Epithelial cell of prostate (primary cell): ENCODE measurements at places on chromosomes 3 and 15.

GRCh38 chr15:50335251-50335650, 19.7 kb downstream of the GABPB1 start:
- no peak for DNase-seq

DNA sequence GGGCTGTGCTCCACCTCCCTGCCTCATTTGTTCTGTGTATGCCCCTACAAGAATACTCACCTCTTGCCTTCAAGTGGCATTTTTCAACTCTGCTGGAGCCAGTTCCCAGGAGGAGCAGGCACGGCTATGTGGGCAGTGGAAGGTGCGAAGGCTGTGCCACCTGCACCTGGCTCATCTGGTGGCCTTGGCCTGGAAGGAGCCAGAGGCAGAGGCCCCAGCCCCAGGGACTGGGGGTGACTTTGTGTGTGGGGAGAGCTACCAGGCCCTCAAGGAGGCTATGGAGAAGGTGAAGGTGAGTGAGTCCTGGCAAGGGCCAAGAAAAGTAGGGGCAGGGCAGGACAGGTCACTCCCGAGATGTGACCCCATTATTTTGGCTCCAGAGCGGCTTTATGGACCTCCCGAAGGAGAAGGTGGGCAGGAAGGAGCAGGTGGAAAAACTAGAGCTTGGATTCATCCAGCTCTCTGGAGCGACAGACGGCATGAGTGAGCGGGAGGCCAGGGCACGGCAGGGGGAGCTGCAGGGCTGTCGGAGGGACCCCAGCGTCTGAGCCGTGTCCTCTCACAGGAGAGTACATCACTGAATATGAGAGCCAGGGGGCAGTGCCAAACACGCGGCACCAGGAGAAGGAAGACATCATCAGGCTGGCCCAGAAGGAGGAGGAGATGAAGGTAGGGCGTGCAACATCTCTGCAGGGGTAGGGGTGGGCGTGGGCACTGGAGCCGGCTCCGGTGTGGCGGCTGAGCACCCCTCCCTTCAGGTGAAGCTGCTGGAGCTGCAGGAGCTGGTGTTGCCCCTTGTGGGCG, 57.3 kb upstream of the UBE2Q2 start:
- DNase-seq = no peak

DNA sequence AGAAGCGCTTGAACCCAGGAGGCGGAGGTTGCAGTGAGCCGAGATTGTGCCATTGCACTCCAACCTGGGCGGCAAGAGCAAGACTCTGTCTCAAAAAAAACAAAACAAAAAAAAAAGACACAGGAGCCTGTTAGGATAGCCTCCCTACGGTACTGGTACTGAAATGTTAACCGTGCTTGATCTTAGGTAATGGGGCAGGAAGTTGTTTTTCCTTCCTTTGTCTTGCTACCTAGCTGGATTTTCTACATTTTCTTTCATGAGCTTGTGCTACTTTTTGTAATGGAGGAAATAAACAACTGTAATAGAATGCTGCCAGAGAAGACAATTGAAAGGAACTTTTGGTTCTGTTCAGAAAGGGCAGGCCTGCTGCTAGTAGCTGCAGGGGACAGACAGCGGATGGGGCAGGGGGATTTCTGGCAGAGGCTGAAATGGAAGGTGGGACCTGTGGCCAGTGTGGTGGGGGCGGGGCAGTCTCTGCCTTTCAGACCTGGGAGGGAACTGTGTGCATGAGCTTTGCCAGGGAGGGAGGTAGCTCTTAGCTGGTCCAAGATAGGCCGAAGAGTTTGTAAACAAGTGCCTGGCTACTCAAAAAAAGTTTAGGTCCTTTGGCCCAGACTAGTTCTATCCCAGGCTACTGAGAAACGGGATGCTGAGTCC, 49.0 kb upstream of the SEMA4B start:
- DNase-seq = no peak

DNA sequence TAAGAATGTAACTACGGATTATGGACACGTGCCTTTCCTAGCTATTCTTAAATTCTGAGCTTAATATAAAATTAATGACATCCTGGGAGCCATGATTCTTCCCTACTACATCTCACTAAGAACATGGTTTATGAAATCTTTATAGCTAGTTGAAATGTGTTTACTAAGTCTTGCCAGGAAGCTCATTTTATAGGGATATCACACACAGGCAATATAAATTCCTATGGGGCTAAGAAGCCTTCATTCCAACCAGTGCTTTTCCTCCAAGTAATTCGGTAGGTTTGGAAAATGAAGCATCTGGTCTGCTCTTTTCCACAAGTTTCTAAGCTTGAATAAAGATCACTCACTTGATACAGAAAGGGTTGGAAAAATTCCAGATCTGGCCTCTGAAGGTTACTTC, 802.6 kb downstream of the FHIT start:
- DNase-seq = no peak

DNA sequence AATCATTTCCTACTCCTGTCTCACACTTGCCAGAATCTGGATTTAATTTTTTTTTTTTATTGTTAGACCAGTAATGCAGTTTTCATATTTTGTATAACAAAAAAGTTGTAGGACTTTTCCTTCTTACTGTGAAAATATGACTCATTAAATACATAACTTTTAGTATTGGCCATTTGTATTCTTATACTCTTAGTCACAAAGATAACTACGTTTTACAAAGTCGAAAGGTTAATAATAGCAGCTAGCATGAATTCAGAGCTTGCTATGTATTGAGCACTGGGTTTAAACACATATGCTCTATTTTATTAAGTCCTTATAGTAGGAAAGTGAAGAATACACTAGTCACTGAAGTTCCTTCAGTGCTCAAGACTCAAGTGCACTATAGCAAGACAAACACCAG, 43.1 kb downstream of the LRRN1 start:
- no peak for DNase-seq

DNA sequence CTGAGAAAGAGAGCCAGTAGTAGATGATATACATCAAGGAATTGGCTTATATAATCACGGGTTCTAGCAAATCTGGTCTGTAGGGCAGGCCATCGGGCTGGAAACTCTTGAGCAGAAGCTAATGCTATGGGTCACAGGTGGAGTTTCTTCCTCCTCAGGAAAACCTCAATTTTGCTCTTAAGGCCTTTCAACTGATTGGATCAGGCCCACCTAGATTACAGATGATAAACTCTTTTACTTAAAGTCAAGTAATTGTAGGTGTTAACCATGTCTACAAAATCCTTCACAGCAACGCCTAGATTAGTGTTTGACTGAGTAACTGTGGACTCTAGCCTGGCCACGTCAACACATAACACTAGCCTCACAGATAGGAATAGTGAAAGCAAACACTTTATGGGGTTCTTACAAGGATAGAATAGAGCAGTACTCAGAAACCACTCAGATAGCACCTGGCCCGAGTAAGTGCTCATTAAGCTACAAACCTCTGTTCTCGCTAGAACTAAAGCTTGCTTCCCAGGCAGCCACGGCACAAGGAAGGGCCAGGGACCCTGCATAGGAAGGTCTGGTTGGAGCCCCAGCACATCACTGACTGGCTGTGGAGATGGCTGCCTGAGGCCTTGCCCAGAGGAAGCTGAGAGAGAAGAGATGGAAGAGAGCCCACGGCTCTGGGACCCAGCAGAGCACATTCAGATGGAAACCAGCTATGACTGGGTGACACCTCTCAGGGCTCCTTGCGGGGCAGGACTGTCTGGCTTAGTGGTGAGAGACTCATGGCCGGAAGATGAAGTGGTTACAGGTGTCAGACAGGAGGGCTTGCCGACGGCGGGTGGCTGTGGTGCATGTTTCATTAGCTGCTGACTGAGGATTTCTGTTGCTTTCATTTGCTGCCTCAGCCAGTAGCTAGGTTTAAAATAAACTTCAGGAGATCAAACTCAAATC, 202.5 kb upstream of the TLE3 start:
- no peak for DNase-seq

- DNase-seq = no peak
Measured at GRCh38 chr15:39868396-39868795, 51.7 kb downstream of the GPR176 start.
